A549 treated with Hydrocortisone at 1 μM for 4 hours (cell line): ENCODE measurements at places on chromosomes 4 and X. TPM values are rescaled to one million over a fixed set of nuclear protein-coding genes. Genes with fewer than 3 reads are reported as not detected.

The EMCN gene
- not detected in 5 replicates for total RNA-seq

The PABPC1L2A gene
- total RNA-seq, result 0.03 TPM in 1 of 5 replicates, not detected in the others

The TBC1D9 gene
- 5.4 to 8.2 TPM (median 6.4 TPM) in 5 replicates for total RNA-seq

The CLCN4 gene
- total RNA-seq, result 3.6 to 5.9 TPM (median 4.3 TPM) in 5 replicates

The PCYT1B gene
- total RNA-seq, result 0.06 TPM in 1 of 5 replicates, not detected in the others

The DIPK2B gene
- total RNA-seq, result not detected in 5 replicates

The MAGEA2B gene
- total RNA-seq, result 0.07 to 0.10 TPM in 2 of 5 replicates, not detected in the others

The S100G gene
- not detected in 5 replicates for total RNA-seq
